T follicular helper cell (primary cell): ENCODE measurements at places on chromosomes 6 and 20.

- no peak for DNase-seq
Observed at GRCh38 chr6:167350275-167350696, 25.4 kb downstream of the TTLL2 start.

GRCh38 chr20:896501-897025 is 19.6 kb downstream of the ANGPT4 start:
- no peak for DNase-seq

DNA sequence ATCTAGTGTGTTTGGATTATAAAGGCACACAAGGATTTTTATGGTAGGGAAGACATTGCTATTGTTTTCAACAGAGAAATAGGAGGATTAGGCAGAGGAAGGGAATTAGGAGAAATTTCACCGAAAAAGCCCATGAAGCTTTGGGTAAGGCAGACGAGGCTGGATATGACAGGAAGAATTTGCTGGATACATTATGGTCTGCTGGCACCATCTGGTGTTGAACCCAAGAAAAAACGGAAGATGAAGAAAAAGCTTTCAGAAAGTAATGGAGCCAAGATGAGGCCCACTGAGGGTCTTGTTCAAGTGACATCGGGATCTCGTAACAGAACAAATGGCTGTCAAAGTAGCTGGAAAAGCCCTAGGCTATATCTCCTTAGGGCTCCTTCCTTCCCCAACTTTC is 56.5 kb downstream of the OR2J2 start:
- no peak for DNase-seq

GRCh38 chr20:51460569-51461265 is 81.8 kb downstream of the NFATC2 start:
- DNase-seq, result no peak
